ENCODE measurements at places on chromosomes 11 and 22.

GRCh38 chr11:13016415-13016814 is 7.3 kb downstream of the RASSF10 start:
- DNase-seq: no peak

GRCh38 chr11:39367534-39367933 is 2091.9 kb downstream of the LRRC4C start:
- DNase-seq: no peak

GRCh38 chr11:23406131-23406819 is 546.0 kb upstream of the CCDC179 start:
- no peak for DNase-seq

DNA sequence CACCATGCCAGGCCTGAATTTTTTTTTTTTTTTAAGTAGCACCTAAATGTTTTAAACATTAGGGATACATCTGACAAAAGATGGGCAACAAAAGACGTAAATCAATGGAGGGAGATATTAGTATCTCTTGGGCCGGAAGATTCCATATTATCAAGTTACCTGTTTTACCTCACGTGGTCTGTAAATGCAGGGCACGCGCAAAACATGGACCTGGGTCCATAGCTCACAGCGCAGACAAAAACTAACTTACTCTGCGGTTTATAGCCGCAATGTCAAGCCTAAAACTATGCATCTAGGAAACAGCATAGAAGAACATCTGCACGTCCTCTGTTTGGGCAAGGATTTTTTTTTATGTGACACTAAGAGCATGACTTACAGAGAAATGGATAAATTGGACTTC is 31.5 kb upstream of the PANX2 start:
- DNase-seq: no peak

- DNase-seq: no peak
Measured at GRCh38 chr11:86460461-86461385, 86.0 kb downstream of the CCDC81 start.

DNA sequence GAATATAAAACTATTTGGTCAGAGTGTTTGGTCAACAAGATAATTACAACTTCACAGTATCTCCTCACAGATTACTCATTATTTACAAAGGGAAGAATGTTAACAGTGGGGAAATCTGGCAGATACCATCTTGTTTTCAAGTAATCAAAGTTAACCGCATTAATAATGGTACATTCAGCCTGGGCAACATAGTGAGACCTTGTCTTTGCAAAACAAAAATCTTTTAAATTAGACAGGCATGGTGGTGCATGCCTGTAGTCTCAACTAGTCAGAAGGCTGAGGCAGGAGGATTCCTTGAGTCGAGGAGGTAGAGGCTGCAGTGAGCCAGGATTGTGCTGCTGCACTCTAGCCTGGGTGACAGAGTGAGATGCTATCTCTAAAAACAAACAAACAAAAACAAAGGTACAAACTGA is 78.5 kb downstream of the ACER3 start:
- DNase-seq: no peak

Data from muscle of leg (tissue), 16 donors.